ENCODE measurements at places on chromosomes 13 and 19.

DNA sequence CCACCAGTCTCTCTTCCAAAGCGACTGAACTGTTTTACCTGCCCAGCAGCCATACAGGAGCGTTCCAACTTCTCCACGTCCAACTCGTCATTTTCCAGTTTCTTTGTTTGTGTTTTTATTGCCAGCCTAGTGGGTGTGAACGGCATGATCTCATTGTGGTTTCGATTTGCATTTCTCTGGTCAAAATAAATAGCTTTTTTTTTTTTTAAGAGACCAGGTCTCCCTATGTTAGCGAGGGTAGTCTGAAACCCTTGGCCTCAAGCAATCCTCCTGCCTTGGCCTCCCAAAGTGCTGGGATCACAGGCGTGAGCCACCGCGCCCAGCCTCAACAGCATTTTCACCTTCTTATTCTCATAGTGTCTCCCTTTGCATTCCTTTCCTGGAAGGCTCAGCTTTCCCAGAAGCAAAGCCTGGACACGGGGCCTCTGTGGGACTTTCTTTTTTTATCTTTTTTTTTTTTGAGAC is 4.2 kb upstream of the JSRP1 start:
- DNase-seq = no peak

DNA sequence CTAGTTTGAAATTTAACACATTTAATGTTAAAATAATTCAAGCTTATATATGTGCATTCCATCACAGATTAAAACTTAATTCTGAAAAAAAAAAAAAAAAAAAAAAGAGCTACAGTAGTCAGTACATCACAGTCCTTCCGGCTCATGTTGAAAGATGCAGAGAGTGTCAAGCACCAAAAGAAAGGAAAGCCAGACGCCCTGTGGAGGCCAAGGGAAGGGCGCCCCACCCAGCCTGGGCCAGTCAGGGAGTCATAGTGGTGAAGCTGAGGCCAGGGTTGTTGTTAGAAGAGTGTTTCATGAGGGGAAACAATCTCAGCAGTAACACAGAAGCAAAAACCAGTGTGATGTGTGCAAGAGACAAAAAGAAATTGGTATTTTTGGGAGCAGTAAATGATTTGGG is 375.3 kb downstream of the MTUS2 start:
- DNase-seq = no peak

GRCh38 chr13:37360556-37360955 is 238.0 kb downstream of the POSTN start:
- no peak for DNase-seq

DNA sequence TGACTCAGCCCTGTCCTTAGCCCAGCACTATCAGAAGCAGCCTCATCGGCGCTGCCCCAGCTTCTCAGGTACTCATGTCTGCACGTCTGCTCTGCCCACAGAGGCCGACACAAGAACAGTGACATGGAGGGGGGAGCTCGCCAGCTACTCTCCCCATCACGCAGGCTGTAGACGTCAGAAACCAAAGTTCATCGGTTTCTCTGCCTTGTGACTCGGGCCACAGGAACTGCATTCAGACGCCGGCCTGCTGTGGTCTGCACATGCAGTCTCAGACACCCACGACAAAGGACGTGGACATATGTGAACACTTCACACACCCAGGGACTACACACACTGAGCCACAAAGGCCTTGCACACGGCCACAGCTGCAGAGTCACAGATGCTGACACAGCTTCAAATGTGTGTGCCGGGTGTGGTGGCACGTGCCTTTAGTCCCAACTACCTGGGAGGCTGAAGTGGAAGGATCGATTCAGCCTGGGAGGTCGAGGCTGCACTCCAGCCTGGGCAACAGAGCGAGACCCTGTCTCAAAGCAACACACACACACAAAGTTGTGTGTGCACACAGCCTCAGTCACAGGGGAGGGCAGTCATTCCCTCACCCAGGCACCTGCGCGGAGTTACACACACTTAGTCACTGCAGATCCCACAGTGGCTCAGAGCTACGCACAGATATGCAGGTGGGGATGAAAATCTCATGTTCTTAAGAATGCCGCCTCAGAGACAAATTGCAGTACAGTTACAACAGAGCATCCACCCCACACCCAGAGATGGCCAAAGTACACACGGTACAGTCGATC is 4.9 kb upstream of the ZFP36 start:
- DNase-seq = peak; percentile 81

- no peak for DNase-seq
These were observed 174.2 kb downstream of the TEX29 start for GRCh38 chr13:111494641-111495040.

GRCh38 chr13:108297114-108297513 is 27.6 kb downstream of the TNFSF13B start:
- no peak for DNase-seq

- no peak for DNase-seq
These were observed 43.8 kb downstream of the CAPN12 start for GRCh38 chr19:38700350-38700901.

- no peak for DNase-seq
These were observed 16.1 kb upstream of the SDHAF1 start for GRCh38 chr19:35978832-35979365.

DNA sequence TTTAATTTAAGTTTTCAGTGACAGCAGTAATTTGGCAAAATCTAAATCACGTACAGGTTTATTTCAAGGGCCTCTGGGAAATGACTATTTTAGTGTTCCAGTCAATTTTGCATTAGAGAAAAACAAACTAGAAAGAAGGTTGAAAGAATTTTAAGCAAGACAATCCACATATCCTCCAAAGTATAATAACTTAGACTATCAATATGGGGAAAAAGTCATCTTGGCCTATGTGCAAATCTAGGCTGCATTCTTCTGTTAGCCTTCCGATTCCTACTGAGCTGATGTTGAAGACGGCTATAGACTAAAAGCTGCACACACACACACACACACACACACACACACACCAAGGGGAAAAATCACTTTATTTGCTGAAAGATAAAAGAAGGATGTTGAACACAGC is 81.3 kb downstream of the SLITRK6 start:
- DNase-seq = no peak

DNA sequence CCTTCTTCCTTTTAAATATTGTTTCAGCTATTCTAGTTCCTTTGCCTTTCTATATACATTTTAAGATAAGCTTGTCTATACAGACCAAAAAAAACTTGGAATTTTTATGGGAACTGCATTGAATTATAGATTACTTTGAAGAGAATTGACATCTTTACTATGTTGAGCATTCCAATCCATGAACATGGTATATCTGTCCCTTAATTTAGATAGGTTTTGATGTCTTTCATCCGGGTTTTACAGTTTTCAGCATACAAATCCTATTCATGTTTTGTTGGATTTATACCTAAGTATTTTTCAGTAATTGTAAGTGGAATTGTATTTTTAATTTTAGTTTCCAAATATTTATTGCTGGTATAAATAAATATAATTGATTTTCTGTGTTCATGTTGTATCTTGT is 12.2 kb upstream of the IFNL1 start:
- no peak for DNase-seq

GRCh38 chr13:48567515-48568369 is 34.9 kb upstream of the RCBTB2 start:
- DNase-seq = no peak

- no peak for DNase-seq
These were observed 218.1 kb downstream of the SLITRK5 start for GRCh38 chr13:87889254-87889653.

GRCh38 chr13:113650275-113650674 is 7.7 kb downstream of the ATP4B start:
- no peak for DNase-seq

DNA sequence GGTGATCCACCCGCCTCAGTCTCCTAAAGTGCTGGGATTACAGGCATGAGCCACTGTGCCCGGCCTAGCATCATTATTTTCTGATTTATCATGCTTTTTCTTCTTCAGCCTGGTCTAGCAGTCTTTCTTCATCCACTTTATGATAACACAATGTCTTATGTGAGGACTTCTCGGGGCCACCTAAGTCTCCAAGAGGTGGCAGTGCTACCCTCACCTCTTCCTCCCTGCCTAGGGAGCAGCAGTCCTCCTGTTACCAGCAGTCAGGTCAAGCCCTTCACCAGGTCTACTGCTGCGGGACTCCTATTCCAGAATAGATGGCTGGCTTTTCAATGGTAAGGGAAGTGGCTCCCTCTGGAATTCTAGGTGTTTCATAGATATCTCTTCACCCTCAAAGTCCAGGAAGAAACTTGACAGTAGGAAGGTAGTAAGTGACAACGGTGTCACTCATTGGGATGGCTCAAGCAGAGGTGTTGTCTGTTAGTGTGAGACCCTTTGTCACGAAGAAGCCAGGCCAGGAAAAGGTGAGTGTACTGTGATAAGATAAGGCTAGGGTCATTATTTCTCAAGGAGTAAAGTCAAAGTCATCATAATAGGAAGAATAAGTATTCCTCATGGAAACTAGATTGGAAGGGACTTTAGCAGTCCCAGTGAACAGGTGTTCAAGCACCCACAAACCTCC is 164.0 kb downstream of the KLF5 start:
- no peak for DNase-seq

DNA sequence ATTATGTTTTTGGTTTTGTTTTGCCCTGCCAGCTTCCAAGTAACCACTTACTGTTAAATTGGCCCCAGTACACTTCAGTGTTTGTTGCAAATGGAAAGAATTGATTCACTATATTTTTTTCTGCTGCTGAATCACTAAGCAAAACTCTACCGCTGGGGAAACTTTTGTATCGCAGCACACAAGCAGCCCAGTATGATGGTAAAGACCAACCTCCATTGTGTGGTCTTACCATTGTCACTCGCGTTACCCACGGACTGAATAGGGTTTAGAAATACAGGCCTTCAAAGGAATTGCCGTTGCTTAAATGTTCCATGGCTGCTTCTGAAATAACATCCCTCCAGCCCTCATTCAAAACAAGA is 7.9 kb downstream of the SPATA13 start:
- no peak for DNase-seq

- no peak for DNase-seq
These were observed 27.3 kb upstream of the SLC7A10 start for GRCh38 chr19:33252971-33253370.

- DNase-seq = no peak
These were observed 40.9 kb upstream of the VSTM2B start for GRCh38 chr19:29484876-29485275.

GRCh38 chr13:36531746-36532486 is 99.6 kb downstream of the CCNA1 start:
- no peak for DNase-seq

- DNase-seq = no peak
These were observed 422.8 kb upstream of the PCDH9 start for GRCh38 chr13:67652887-67653286.

- no peak for DNase-seq
These were observed 59.5 kb upstream of the ADGRL1 start for GRCh38 chr19:14265290-14266036.

DNA sequence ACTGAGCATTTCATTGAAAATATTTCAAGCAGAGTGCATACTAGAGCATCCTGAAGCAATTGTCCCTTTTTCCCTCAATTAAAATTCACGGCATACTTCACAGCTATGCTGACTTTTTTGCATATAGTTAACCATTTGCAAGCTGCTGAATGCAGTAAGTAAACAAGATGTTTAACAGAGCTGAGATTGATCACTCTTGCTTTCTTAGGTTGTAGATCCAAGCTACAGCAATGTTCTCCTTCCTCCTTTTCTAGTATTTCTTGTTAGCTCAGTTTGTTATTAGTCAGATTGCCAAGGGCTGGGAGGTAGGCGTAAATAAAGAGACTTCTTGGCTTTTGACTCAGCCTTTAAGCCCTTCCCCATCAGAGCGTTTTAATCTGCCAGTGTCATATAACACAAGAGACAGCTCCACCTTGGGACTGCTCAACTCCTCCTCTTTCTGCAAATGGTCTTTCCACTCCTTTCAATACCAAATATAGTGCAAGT is at the start of gene SLITRK6:
Gene SLITRK6, minus strand, starts transcription at position 323 of the 486 bp plus-strand sequence. CDS start 2,911 bp downstream, outside the sequence.
- no peak for DNase-seq

GRCh38 chr19:53131085-53131590 is 1.6 kb downstream of the ZNF415 start:
- no peak for DNase-seq

DNA sequence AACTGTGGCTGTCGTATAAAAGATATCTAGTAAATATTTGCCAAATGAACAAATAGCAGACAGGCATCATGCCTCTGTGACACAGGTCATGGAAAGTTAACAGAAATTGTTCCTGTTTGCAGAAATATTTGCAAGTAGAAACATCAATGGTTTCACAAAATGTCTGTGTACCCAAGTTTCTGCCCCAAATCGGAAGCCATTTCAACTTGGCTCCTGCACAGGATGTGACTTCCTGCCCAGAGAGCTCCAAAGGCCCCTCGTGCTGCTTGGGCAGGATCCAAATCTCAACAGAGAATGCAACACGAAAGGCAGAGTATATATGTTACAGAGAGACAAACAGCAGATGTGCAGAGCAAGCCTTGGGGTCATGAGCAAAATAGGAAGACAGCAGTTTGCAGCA is 95.5 kb upstream of the SERP2 start:
- no peak for DNase-seq

DNA sequence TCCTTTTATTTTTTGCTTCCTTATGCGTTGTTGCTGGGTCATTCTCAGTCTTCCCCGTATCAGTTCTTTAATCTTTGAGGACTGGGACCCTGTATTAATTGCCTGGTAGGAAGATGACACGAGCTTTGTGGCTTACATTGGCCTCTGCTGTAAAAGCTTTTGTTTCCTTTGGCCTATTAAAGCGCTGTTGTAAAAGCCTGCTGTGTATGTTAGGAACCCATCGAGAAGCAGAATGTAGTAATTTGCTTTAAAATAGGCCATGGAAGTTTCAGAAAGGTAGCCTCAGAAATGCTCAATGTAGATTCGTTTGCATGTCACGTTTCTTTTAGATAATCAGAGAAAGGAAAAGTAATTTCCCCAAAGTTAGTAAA is 257.5 kb upstream of the STARD13 start:
- DNase-seq = no peak

DNA sequence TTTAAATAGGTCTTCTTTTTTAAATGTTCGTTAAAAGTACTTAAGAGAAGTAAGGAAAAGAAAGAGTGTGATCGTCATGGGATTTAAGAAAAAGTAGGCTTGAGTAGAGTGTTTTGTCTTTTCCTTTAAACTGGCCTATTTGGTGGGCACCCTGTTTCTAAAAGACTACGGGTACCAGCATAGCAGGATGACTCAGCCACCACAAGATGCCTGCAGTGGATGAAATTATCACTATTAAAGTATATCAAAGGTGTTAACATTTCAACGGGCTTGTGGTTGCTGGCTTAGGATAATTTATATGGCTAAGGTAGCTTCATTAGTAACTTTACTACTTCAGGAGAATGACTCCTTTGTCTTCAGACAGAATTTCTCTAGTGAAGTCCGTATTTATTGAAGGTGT is 112.6 kb downstream of the STARD13 start:
- DNase-seq = no peak

GRCh38 chr19:1447504-1447903 is 2.4 kb upstream of the APC2 start:
- no peak for DNase-seq

GRCh38 chr13:40580566-40581276 is 85.7 kb downstream of the FOXO1 start:
- DNase-seq = no peak
